ENCODE measurements at places on chromosomes 4 and X. TPM values are rescaled to one million over a fixed set of nuclear protein-coding genes. Genes with fewer than 3 reads are reported as not detected.

The NR0B1 gene
- total RNA-seq, result 0.86 TPM

DNA sequence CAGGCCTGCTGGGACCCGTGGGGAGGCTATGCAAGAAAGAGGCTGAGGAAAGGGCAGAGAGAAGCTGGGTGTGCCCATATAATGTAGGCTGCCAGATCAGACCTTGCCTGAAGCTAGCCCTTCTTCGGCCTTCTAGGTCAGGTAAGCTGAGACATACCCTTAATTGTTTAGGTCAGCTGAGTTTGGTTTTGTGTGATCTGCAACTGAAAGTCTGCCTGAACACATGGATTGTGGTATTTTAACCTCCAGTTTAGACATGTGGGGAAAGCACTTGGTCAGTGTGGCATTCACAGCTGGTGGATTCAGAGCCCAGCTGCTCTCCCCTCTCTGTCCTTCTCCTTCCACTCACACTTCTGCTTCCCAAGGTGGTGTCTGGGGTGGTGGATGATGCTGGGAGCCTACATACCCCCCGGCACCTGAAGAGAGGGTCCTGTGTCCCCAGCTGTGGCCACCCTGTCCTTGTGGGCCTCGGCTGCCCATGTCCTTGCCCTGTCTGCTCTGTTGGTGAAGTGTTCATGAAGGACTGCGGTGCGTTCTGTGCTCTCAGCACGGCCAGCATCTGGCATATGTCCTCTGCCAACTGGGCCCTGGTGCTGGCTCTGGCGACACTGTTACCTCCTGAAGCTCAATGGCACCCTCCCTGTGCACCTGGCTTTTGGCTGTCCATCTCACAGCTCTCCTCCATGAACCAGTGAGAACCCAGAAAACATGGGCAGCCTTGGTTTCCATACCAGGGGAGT, 82.1 kb downstream of the NAT8L start:
- DNase-seq, result no peak

GRCh38 chr4:8674311-8674885, 81.8 kb downstream of the CPZ start:
- no peak for DNase-seq

- DNase-seq, result no peak
Measured at GRCh38 chrX:2708592-2709188, 17.6 kb downstream of the CD99 start.

DNA sequence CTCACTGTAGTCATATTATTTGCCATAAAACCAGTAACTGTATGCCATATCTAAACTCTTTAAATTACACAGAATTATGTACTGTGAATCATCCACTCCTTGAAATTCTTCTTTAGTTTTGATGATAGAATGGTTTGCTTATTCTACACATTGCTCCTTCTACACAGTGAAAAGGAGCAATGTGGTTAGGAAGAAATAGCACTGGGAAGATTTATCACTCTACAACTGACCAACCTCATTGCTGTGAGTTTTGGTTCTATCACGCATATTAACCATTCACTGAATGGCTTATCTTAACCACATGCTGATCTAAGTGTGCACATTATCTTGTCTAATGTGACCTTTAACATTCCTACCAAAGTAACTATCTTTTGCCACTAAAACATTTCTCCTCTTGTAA, 415.7 kb upstream of the NDST4 start:
- DNase-seq, result no peak

Measured in progenitor cell of endocrine pancreas (in vitro differentiated cells).